ENCODE measurements at places on chromosomes 5 and 9.

- no peak for DNase-seq
These were observed 49.4 kb downstream of the ROPN1L start for GRCh38 chr5:10490927-10491672.

DNA sequence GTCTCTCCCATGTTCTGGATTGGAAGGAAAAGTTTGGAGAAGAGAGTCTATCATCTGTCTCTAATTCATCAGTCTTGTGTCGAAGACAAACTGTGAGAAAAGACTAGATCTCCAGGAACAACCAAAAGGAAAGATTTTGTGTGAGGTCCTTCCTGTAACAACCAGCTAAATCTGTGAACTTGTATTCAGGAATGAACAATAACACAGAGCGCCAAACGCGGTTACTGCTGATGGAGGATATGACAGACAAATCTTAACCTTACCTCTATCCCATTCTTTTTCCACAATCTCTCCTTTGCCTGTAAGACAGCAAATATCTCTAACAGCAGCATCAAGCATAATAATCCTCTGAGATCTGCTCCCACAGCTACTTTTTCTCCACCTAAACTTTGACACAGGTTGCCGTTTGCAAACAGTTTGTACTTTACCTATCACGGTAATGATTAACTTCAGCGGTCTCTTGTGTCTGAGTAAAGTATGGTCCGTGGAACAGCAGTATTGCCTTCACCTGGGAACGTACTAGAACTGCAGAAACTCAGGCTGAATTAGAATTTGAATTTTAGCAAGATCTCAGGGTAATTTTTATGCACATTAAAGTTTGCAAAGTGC lies 387.6 kb downstream of the ELAVL2 start:
- no peak for DNase-seq

DNA sequence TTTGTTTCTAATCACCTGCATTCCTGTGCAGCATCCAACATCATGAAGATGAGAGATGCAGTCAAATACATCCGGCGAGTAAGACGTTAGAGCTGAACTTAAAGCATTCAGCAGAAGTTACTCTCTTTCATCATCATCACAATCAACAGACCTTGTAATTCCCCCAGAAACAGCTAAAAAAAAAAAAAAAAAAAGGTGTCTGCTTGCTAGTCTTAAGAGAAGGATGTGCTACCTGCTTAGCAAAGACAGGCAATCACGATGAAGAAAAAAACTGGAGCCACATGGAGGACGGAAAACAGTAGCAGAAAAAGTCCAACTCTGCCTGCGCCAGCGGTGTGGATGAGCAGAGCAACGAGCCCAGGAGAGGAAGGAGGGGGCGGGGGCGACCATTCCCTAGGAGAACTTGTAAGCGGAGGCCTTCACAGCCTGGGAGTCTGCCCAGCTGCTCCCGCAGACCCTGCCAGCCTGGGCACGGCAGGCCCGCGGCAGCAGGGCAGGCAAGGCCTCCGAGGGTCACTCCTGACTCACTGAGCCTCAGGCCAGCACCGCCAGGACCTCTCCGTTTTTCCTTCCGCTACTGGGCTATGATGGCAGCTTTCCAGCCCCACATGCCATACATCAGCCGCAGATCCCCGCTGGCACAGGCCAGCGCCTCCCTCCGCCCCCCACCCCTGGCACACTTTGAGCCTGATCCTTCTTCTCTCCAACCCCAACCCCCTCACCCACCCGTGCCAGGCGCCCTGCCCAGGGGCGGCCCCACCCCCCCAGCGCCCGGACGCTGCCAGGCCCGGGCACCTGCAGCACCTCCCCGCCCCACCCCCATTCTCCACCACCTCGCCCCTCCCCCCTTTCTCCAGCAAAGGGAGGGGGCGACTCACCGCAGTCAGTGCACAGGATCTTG lies 1.4 kb downstream of the NRG2 start:
- no peak for DNase-seq

GRCh38 chr9:117992006-117992405 lies 287.8 kb downstream of the TLR4 start:
- DNase-seq: no peak

- DNase-seq: no peak
These were observed 1.8 kb downstream of the TSC1 start for GRCh38 chr9:132942541-132943182.

GRCh38 chr5:60196385-60197113 lies 303.0 kb upstream of the PDE4D start:
- no peak for DNase-seq

GRCh38 chr9:20611691-20612287 lies 10.5 kb downstream of the MLLT3 start:
- DNase-seq: no peak

- DNase-seq: no peak
These were observed 16.9 kb downstream of the DIMT1 start for GRCh38 chr5:62386824-62387223.

DNA sequence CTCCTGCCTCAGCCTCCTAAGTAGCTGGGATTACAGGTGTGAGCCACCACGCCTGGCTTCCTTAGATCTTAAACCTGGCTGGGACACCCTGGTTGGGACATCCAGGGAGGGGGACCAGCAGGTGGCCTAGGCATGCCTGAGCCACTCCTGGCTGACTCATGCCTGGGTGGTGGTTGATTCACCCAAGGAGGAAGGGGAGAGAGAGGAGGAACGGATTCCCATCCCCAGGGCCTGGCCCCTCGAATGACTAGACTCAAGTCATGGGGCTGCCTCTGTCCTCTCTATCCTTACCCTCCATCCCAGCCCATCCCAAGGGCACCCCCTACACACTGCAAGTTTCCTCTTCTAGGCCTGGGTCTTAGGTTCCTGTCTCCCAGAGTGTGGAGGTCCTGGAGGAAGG lies 12.7 kb downstream of the EEIG1 start:
- DNase-seq: no peak

- DNase-seq: no peak
These were observed 13.7 kb downstream of the ADAMTSL1 start for GRCh38 chr9:18487611-18488010.

DNA sequence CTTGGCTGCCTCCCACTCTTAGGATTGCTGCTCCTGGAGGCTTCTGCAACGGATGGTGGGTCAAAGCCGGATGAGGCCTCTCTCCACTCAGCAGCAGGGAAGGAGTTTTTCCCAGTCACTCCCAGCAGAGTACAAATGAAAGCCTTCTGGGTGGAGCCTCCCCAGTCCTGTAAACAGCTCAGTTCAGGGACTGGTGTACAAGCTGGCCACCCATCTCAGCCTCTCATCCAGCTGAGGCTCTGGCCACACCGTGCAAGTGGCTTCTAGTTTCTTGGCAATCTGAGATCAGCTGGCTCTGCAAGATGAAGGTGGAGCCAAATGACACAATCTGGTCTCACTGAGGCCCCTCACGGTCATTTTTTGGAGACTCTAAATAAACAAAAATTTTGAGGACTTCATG lies 10.0 kb downstream of the GPX3 start:
- no peak for DNase-seq

DNA sequence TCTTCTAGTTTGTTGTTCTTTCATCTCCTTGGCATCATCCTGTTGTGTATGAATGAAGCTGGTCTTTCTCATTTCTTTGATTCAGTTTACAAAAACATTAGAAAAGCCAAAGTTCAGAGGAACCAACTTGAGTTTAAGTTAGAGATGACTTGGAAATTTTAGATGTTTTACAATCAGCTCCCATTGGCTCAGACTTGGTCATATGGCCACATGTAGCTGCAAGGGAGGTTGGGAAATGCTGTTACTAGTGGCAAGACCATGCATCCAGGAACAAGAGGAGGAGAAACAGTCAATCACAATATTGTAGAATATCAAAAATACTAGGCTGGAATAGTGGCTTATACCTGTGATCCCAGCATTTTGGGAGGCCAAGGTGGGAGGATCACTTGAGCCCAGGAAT lies 19.5 kb downstream of the CARD6 start:
- DNase-seq: no peak

GRCh38 chr9:114339130-114339908 lies 9.7 kb downstream of the ORM2 start:
- DNase-seq: no peak

DNA sequence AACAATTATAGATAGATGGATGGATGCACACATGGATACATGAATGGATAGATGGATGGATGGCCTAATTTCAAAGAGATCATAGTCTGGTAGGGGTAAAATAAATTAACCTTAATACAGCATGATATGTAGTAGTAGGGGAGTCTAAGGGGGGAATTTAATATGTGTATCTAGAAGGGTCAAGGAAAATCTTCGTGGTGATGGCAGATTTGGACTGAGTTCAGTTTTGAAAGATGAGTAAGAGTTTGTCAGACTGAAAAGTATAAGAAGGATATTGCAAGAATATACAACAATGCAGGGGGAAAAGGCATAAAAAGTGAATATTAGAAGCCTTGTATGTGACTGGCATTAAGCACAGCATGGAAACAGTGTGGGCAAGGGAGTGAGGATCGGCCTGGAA lies 98.7 kb downstream of the ZNF462 start:
- no peak for DNase-seq

- no peak for DNase-seq
These were observed 179.1 kb downstream of the GOLPH3 start for GRCh38 chr5:31995006-31995405.

- no peak for DNase-seq
These were observed 53.1 kb downstream of the HCN1 start for GRCh38 chr5:45643056-45643455.

- no peak for DNase-seq
These were observed 132.8 kb downstream of the MUSK start for GRCh38 chr9:110801426-110801825.

DNA sequence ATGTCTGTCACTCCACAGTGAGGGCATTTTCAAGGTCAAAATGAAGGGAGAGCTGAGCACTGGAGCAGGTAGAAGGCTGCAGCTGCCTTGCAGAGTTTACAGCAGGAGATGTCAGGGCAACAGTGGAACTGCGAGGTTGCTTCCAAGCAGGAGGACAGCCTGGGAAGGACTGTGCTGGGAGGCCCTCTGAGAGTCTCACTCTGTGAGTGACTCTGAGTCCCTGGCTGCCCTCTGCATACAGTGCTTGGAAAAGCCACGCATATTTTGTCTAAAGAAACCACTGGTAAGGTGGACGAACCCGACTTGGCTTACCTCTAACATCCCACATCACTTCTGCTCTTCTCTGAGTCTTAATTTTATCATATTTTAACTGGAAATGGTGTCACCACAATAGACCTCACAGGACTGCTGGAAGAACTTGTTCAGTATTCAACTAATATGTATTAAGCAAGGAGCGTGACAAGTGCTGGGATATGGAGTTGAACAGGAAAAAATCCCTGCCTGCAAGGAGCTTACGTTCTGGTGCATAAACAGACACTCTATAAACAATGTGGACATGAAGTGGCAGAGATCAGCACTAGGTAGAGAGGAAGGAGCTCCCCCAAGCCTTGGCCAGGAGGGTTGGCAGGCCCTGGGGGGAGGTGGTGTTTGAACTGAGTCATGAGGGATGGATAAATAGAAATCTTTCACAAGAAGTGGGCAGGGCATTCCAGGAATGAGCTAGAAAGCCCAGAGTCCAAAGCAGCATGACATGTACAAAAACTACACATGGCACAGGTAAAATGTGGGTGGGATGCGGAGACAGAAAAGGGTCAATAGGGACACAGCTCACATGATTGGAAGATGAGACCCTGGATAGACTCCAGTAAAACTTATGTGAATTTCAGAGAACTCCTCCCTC lies 64.0 kb upstream of the FOXE1 start:
- DNase-seq: no peak

GRCh38 chr5:178201927-178202235 lies 2.5 kb upstream of the HNRNPAB start:
- no peak for DNase-seq

DNA sequence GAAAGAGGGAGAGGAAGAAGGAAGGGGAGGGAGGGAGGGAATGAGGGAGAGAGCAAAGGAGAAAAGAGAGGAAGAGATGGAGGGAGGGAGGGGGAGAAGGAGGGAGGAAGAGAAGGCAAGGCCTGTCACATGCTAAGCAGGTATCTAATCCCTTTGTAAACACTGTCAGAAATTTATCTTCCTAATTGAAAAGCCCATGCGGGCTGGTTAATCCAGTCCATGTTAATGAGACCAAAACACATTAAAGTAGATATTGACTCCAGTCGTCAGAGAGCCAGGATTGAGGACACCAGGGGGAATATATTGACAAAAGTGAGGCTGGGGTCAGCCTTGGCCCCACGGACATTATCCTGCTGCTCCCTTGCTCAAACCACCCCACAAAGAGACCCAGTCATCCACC lies 37.4 kb upstream of the ALDH1B1 start:
- DNase-seq: no peak

GRCh38 chr5:149432376-149432775 lies 53.3 kb upstream of the IL17B start:
- no peak for DNase-seq

DNA sequence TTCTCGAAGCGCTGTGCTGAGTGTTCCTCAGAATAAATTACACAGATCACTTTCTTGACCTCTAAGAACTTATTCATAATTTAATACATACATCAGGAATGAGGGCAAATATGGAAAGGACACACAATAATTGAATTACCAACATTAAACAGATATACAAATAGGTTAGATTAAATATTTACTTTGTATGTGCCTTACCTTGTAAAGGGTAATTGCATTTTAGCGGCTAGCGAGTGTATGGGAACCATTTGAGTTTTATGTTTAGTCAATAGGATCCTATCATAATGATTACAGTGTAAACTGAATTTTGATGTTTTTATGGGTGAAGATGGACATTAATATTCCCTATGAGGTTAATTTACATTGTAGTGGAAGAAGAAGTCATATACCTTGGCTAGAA lies 1187.1 kb upstream of the WWC1 start:
- no peak for DNase-seq

DNA sequence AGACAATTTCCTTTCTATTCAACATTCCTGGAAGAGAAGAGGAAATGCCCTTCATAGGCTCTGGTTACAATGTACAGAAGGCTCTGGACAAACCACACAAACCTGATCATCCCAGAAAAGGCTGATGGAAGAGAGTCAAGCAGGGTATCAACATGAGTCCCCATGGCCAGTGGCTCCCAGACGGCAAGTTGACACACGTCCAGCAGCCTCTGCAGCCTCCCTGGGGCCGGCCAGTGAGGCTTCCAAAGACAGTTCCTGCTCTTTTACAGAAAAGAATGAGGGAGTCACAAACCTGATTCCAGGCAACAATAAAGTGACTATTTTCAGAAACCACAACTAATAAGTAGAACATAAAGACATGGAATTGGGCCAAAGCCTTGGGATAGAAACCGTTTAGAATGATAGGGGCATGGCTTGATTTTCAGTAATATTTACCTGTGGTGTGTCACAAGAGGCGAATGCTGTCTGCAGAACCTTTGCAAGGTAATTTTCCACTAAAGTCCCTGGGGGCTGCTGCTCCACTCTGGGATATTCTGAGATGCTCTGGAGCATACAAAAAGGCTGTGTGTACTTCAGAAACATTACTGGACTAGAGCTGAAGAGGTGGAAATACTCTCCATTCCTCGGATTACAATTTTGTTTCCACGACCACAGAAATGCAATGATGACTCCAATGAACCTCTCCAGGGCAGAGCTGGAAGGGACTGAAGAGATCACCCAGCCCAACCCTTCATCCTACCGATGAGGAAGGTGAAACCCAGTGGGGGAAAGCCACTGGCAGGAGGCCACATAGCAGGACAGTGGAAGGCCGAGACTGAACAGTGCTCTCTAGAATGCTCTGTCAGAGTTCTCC lies 10.4 kb downstream of the MED27 start:
- DNase-seq: no peak

GRCh38 chr5:62312674-62313073 lies 6.7 kb downstream of the KIF2A start:
- no peak for DNase-seq
